ENCODE measurements at places on chromosomes 16 and 17.
A peak's percentile ranks its signal among the peaks of the same experiment; 100 is the strongest.

- DNase-seq = no peak
Measured at GRCh38 chr16:47732122-47732521, 271.0 kb downstream of the PHKB start.

GRCh38 chr16:5001571-5001970 lies 32.2 kb downstream of the NAGPA start:
- DNase-seq = peak; percentile 34

- no peak for DNase-seq
Measured at GRCh38 chr17:10243883-10244844, 45.8 kb upstream of the GAS7 start.

DNA sequence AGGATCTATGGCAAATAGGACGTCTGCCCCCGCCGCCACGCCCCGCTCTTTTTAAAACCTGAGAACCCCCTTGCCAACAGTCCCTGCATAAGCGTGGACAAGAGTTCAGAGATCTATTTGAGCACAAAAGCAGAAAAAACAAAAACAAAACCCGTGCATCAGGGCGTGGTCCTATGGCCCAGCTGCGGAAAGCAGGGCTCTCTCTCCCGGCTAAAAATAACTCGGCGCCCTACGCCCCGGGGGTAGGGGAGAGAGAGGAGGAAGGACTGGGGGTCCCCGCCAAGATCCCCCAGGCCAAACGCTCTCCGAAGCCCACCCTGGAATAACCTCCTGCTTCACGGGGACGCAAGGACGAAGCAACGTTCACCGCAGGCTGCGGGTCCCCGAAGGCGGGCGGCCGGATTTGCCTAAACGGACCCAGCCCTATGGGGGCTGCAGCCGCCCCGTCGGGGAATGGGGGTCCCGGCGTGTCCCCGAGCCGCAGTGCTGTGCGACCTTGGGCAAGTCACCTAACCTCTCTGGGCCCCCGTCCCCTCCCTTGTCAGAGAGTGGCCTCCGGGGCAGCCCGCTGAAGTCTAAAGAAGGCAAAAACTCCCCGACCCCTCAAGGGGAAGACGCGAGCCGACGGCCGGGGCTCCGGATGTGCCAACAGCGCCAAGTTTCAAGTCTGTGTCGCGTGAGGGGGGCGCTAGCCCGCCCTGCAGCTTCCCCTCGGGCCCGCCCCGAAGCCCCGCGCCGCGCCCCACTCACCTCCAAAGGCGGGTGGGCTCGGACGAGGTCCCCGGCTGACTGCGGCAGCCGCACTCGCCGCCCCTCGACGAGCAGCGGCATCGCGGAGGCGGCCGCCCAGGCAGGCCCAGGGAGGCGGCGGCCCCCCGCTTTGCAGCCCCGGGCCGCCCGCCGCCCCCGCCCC lies 477 bp downstream of the NTAN1 start:
- DNase-seq = peak; percentile 69

DNA sequence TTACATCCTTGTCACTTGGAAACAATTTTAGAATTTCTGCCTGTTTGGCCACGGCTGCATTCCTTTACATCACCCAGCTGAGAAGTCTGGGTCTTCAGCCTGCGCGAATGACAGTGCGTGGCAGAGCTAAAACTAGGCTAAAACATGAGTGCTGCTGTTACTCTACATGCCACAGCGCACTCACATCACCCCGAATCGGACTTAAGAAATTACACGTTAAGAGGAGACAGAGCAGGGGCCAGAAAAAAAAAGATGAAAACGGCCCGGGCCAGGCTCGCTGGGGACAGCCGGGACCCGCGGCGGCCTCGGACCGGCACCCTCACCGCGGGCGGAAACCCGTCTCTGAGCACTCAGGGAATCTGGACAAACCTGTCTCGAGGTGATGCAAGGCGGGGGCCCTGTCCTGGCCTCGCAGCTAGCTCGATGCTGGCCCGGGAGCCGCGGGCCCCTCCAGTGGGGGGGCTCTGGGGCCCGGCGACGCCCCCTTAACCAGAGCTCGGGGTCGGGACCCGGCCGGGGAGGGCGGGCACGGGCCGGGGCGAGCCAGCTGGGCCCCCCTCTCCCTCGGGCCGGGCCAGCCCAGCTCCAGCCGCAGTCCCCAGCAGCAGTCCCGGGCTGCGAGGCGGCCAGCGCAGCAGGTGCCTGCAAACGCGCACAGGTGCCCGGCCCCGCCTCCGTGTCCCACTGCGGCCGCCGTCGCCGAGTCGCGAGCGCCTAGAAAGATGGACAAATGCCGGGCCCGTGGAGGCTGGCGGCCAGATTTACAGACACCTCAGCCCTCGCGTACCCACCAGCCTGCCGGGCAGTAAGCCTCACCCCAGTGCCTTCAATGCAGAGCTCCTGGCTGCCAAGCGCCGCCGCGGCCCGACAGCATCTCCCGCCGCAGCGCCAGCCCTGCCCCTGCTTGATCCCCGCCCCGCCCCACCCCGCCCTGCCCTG lies at the start of gene AKTIP:
AKTIP (minus strand) TSS at position 879 of the 939 bp plus-strand sequence. CDS start 2,950 bp downstream, outside the sequence.
- DNase-seq = no peak

GRCh38 chr16:67833030-67833414 lies 9.1 kb upstream of the THAP11 start:
- DNase-seq = no peak

DNA sequence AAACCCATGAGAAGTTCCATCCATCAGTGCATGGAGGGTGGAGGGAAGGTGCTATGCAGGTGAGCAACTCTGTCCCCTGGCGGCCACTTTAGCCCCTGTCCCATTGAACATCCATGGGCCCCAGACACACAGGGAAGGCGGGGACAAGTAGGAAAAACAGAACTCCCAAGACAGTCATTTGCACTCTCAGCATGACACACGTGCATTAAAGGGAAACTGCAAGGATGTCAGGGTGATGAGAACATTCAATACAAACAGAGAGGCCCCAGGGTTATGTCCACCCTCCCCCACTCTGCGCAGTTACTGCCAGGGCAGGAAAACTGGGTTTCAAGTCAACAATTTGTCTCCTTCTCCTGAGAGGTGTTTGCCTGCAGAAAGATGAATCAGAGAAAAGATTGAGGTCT lies 44.0 kb upstream of the AKTIP start:
- DNase-seq = no peak

DNA sequence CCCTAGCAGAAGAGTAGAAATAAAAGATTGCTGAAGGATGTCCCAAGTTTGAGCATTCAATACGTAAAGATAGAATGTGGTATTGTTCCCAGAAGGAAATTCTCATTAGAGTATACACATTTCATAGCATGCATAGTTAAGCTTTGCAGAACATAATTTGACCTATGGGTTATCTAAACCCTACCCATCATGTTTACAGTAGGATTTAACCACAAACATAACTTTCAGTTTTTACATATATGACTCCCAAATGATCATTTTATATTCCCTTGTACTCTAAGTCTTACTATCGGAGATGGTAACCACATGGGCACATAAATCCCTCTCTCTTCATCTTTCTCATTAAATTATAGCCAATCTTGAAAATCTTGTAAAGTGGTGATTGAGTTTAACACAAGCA lies 50.9 kb downstream of the SYNRG start:
- no peak for DNase-seq

DNA sequence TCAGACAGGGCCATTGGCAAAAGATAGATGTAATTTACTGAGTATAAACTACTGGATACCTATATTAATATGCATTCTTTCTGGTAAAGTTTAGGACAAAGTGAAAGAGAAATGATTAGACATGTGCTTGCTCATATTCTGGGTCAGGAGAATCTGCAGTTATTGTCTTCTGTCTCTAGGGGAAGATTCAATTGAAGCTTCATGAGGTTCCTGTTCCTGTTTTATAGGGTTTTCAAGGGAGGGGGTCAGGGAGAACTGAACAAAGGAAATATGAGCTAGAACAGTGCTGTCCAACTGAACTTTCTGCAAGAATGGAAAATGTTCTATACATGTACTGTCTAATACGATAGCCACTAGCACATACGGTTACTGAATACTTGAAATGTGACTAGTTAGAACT lies 59.3 kb upstream of the CORO6 start:
- DNase-seq = peak; percentile 96

DNA sequence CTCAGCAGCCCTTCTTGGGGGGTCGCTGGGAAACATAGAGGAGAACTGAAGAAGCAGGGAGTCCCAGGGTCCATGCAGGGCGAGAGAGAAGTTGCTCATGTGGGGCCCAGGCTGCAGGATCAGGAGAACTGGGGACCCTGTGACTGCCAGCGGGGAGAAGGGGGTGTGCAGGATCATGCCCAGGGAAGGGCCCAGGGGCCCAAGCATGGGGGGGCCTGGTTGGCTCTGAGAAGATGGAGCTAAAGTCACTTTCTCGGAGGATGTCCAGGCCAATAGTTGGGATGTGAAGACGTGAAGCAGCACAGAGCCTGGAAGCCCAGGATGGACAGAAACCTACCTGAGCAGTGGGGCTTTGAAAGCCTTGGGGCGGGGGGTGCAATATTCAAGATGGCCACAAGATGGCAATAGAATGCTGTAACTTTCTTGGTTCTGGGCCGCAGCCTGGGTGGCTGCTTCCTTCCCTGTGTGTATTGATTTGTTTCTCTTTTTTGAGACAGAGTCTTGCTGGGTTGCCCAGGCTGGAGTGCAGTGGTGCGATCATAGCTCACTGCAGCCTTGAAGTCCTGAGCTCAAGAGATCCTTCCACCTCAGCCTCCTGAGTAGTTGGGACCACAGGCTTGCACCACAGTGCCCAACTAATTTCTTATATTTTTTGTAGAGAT lies 3.4 kb downstream of the STH start:
- peak; percentile 82 for DNase-seq

Measured in OCI-M1 (cell line).